Renal cortical epithelial cell (primary cell): ENCODE measurements at places on chromosomes 5 and 9. TPM values are rescaled to one million over a fixed set of nuclear protein-coding genes. Genes with fewer than 3 reads are reported as not detected.

GMCL2 gene
- not detected in 2 replicates for total RNA-seq

OR2V2 gene
- not detected in 2 replicates for total RNA-seq

VLDLR gene
- 26.2 and 130 TPM in 2 replicates for total RNA-seq

PCDHGA9 gene
- total RNA-seq = 0.52 and 3.2 TPM in 2 replicates

DHX29 gene
- total RNA-seq = 23.4 and 39.8 TPM in 2 replicates

GARIN3 gene
- not detected in 2 replicates for total RNA-seq

CAMK2A gene
- total RNA-seq = 0.15 TPM in 1 of 2 replicates, not detected in the other
